ENCODE measurements at places on chromosomes 4 and X.
A peak's percentile ranks its signal among the peaks of the same experiment; 100 is the strongest.

DNA sequence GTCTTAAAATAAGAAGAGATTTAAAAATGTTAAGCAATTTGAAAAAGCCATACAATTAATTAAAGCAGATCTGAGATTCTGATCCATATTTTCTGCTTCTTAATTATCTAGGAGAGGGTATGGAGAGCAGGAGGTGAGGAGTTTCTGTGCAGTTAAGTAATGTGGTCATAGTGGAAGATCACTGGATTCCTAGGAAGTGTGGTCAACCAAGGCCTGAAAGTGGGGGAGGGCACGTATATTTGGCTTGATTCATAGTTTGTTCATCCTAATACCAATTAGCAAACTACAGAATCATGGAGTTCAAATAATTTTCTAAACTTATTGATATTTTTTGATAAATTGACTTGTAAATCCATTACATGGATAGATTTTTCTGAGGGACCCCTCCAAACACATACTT is 768.3 kb downstream of the RAPGEF2 start:
- no peak for DNase-seq

- no peak for DNase-seq
Measured at GRCh38 chr4:107896158-107896645, 35.1 kb upstream of the CYP2U1 start.

DNA sequence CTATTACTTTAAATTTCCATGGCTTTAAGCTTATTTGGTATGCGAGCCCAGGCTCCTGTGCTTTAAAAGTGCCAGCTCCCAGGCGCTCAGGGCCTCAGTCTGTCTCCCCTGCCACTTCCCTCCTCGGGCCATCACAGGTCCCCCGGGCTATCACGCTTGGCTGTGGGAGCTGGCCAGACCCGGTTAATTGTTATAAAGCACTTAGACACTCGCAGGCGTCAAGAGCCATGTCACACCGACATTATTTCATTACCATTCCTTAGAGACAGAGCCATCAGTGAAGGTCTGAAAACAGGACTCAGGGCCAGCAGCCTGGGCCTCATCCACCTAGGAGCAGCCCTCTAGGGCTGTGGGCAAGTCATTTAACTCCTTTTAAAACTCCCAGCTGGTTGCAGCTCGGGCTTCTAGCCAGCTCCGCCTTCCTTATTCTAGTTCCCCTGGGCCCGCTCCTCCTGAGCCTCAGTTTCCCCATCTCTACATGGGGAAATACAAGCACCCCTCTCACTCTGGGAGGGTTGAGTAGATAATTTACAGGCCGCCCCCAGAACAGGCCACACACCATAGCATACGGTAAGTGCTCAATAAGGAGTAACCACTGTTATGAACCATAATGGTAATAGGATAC is 99.0 kb downstream of the HMX1 start:
- no peak for DNase-seq

DNA sequence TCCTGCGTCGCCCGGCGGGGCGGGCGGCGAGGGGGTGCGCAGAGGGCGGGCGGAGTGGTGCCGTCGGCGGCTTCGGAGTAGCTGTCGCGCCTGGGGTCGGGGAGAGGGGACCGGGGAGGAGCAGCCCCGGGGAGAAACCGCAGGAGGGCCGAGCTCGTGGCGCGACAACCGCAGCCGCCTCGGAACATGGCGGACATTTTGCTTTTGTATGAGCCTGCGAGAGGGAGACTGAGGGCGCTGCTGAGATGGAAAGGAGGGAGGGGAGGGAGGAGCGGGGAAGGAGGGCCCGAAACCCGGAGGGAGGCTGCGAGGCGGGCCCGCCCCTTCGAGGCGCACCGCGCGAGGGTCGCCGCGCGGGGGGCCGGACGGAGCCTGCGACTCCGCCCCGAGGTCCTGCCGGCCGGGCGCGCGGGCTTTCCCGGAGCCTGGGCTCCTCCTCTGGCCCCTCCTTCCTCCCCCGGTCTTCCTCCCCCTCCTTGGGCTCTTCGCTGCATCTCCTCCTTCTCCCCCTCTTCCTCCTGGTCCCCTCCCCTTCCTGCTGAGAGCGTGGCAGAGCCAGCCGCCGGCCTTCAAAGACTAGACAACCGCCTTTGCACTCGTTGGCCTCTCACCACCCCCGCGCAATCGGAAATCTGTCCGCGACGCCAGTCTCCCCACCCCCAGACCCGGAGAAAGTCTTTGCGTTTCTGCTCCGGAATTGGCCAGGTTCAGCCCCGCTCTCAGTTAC is 1.1 kb downstream of the INTS6L start:
- DNase-seq = peak; percentile 87

- DNase-seq = no peak
Measured at GRCh38 chr4:108060686-108061321, 71.1 kb downstream of the HADH start.

Data from coronary artery (tissue), 2 donors.